ENCODE measurements at places on chromosomes 16 and 17.

DNA sequence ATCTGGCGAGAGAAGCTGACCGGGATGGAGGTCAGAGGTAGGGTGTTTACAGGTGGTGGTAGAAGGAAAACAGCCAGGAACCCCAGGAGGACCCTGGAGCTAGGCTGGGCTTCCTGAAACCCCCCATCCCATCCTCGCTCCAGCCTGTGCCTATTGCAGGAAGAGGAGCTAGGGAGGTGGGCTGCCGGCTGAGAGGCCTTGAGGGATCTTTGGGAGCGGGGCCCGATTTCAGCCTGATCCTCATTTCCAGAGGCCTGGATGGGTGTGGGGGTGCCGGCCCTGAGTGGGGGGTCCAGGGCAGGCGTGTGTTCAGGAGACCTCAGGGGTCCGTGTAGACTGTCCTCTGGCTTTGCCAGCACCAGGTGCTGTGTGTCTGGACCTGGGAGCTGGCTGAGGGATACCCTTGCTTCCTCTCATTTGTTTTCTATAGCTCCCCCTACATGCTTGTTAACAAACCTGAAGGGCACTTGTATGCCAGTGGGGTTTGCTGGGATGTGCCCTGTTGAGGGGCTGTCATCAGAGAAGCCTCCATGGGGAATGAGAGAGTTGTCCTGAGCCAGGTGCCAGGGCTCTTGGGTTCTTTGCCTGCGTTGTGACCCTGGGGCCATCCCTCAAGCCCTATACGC is 18.9 kb upstream of the RAP1GAP2 start:
- no peak for DNase-seq

GRCh38 chr17:77696151-77696720 is 262.3 kb upstream of the TNRC6C start:
- DNase-seq = no peak

- DNase-seq = no peak
Measured at GRCh38 chr17:49572806-49573420, 2.8 kb upstream of the NXPH3 start.

- DNase-seq = no peak
Measured at GRCh38 chr17:57328109-57328882, 72.0 kb downstream of the MSI2 start.

DNA sequence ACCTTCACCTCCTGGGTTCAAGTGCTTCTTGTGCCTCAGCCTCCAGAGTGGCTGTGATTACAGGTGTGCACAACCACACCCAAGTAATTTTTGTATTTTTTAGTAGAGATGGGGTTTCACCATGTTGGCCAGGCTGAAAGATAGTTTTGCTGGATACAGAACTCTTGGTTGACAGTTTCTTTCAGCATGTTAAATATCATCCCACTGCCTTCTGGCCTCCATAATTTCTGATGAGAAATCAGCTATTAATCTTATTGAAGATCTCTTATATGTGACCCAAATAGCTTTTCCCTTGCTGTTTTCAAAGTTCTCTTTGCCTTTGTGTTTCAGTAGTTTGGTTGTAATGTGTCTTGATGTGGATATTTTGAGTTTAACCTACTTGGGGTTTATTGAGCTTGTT is 50.3 kb upstream of the BRD7 start:
- DNase-seq = no peak

GRCh38 chr17:66364508-66364907 is 62.1 kb downstream of the PRKCA start:
- no peak for DNase-seq

DNA sequence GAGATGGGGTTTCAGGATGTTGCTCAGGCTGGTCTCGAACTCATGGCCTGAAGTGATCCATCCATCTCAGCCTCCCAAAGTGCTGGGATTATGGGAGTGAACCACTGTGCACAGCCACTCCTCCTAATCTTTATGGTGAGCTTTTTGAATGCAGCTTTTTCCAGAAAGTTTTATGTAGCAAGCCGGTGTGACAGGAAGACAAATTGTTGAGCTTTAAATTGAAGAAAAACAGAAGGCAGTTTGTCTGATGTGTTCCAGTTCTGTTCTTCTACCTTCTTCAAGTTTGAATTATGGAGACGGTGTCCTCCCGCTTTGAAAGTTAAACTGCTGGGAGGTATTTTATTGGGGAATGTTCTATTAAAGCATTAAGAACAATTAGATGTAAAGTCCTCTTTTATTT is 177.1 kb downstream of the SNX29 start:
- no peak for DNase-seq

DNA sequence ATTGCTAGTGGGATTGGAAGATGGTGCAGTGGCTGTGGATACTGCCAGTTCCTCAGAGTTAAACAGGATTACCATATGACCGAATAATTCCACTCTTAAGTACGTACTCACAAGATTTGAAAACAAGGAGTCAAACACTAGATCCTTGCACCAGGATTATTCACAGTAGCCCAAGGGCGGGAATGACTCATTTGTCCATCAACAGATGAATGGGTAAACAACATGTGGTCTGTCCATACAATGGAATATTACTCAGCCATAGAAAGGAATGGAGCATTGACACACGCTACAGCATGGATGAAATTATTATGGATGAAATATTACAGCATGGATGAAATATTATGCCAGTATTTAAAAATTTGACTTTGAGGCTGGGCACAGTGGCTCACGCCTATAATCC is 9.1 kb upstream of the MAPK8IP3 start:
- DNase-seq = no peak

DNA sequence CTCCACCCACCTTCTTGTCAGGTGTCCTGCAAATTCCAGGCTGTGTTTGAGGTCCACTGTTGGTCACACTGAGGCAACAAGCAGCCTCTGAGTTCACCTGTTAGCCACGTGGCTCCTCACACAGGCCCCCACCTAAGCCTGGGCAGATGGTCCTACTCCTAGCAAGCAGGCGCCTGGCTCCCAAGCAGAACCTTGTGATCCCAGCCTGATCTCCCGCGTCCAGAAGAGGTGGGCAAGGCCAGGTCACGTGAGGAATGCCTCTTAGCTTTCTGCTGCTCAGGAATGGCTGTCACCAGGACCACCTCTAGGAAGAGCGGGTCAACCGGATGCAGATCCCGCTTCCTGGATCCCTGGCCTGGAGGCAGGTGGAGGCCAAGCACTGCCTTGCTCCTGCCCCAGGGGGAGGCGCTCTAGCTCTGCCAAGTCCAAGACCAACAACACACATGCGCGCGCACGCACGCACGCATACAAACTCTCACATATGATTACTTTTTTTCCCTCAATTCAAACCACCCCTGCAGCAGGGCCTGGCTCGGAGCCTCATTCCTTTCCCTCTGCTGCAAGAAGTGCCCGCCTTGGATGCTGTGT is 9.5 kb downstream of the CYB561 start:
- DNase-seq = no peak

GRCh38 chr16:68022728-68023537 is at the start of the genes DDX28 and DUS2:
Gene DDX28, minus strand, starts transcription at chr16:68023232. Its CDS starts 30 bp downstream, at chr16:68023202.
Gene DUS2, plus strand, starts transcription at chr16:68023284. Its CDS starts 14,740 bp downstream, at chr16:68038024.
- peak; percentile 95 for DNase-seq

DNA sequence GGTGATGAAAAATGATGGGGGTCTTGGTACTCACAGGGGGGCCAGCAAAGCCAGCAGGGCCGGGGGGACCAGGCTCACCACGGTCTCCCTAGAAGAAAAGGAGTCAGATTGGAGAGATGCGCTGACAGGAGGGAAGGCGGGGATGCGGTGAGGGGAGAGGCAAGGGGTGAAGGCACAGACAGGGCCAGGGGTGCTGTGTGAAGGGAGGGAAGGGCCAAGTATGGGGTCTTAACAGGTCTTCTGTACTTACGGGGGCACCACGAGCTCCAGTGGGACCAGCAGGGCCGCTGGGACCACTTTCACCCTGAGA is 11.2 kb downstream of the COL1A1 start:
- DNase-seq = no peak

GRCh38 chr16:75742424-75743047 is 16.2 kb upstream of the CPHXL start:
- no peak for DNase-seq

- DNase-seq = no peak
Measured at GRCh38 chr17:48624544-48625494, 1.3 kb downstream of the HOXB9 start.

DNA sequence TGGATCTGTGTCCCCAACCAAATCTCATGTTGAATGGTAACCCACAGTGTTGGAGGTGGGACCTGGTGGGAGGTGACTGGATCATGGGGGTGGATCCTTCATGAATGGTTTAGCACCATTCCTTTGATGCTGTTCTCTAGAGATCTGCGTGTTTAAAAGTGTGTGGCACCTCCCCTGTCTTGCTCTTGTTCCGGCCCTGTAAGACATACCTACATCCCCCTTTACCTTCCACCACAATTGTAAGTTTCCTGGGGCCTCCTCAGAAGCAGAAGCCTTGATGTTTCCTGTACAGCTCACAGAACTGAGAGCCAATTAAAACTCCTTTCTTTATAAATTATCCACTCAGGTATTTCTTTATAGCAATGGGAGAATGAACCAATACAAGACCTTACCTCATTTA is 257.7 kb downstream of the XYLT1 start:
- DNase-seq = no peak

DNA sequence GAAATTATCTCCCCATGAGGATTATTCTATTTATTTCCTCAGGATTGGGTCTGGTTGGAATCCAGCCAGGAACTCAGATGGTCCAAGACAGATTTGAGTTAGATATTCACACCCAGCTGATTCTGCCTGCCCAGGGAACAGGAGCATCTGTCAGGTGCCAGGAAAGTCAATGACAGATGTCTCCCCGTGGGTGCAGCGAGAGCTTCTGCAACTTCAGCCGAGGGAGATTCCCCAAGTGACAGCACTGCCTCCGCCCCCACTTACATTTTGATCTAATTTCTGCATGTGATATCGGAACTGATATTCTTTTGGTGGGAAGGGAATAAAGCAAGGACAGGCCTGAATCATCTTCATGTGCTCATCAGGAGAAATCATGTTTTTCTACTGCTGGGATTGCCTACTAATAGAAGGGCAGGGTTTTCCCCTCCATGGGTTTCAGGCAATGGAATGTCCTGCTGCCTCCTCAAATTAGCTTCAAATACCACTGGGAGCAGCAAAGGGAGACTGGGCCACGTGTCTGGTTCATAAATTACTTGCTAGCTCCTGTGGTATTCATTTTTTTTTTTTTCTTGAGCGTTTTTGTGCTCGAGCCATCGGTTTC is 15.7 kb upstream of the DHX8 start:
- DNase-seq = no peak

DNA sequence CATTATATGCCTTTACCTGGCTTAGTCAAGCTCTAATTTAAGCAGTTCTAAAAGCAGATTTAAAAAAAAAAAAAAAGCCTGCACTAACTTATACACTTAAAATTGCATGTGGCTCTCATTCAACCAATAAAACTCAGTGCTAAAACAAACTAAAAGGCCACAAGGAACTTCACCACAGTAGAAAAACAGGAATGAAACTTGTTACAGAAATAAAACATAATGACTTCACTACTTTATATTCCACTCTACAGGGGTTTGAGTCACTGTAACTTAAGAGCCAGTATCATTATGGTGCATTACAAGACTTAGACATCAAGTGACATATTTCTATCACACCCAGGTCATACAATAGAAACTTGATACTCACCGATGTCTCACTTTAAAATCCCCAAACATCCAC is 11.1 kb downstream of the CA10 start:
- DNase-seq = no peak

- DNase-seq = no peak
Measured at GRCh38 chr16:48444574-48444973, 59.4 kb upstream of the SIAH1 start.

DNA sequence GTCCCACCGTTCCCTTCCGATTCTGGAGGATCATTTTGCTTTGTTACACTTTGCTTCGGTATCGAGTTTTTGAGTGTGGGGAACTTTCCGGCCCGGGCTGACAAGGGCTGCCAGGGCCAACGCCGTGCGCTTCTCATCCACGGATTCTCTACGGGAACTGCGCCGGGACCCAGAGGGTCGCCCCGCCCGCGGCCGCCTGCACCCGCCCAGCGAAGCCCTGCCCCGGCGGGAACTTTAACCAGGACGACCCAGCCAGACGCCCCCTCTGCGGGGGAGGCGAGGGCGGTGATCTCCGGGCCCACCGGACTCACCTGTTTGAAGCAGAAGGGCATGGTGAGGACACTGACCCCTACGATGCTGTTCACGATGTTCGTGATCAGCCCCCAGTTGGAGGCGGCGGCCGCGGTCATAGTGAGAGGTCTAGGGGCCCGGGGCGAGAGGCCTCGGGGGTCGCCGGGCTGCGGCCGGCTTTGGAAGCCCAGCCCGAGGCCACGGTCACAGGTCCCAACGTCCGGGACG is 536 bp downstream of the SLC38A10 start:
- DNase-seq = no peak

- DNase-seq = no peak
Measured at GRCh38 chr16:70496513-70496912, 26.8 kb downstream of the COG4 start.

DNA sequence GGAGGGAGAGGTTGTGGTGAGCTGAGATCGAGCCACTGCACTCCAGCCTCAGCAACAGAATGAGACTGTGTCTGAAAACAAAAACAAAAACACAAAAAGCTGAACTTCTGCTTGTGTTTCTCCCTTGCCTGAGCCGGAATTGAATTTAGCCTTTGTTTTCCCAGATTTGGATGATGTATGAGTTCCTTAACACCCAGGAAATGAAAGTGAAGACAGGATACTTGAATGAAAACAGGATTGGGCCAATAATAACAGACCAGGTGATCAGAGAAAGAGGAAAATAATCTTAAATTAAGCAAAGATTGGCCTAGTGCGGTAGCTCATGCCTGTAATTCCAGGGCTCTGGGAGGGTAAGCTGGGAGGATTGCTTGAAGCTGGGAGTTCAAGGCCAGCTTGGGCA is 1.6 kb upstream of the NUPR1 start:
- no peak for DNase-seq

DNA sequence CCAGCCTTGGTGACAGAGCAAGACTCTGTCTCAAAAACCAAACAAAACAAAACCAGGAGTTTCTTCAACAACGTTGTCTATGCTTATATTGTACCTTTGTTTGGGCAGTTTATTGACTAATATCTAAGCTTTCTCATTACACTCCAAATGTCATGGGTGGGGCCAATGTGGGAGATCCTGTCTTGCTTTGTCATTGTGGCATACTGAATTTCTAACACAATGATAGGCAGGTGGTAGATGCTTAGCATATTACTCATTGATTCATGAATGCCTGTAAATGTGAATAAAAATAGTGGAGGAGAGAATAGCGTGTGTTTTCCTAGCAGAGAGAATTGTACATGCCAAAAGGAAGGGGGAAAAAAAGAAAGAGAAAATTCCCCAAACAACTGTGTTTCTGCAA is 802.5 kb upstream of the EEF2KMT start:
- no peak for DNase-seq

GRCh38 chr16:81551151-81551808 is 106.7 kb downstream of the CMIP start:
- no peak for DNase-seq

DNA sequence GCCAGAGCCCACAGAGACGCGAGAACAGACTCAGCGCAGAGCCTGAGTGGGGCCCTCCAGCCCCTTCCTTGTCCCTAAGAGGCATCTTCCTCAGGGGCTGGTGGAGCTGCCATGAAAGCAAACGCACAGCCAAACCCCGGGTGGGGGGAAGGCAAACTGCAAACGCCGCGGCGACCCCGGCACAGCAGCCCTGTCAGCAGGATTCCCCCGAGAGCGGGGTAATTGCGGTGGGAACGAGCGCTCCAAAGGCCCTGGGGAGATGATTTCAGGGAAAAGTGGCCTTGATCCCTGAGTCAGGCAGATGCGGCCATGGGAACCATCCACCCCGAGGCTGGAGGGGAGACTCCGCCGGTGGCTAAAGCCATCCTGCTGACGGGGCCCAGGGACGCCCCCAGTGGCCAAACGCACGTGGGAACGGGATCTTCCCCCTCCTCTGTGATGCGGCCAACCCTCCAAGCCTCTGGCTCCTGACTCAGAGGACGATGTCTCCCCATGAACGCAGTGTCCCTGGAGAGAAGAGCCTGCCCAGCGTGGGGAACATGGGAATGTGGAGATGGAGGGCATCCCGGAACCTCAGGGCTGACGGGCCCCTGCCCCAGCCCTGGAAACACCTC is 25.1 kb downstream of the SLC7A5 start:
- DNase-seq = no peak
